Hair follicular keratinocyte (primary cell): ENCODE measurements at places on chromosomes 5 and 9. TPM values are rescaled to one million over a fixed set of nuclear protein-coding genes. Genes with fewer than 3 reads are reported as not detected.

The OLFM1 gene
- 1.2 TPM in 1 of 2 replicates, not detected in the other for total RNA-seq

The OR13C4 gene
- total RNA-seq: not detected in 2 replicates

The LHX6 gene
- total RNA-seq: 1.9 TPM in 1 of 2 replicates, not detected in the other

The C5orf58 gene
- total RNA-seq: not detected in 2 replicates

The RNF183 gene
- total RNA-seq: not detected in 2 replicates
